ENCODE measurements at places on chromosomes 2 and 18.

- DNase-seq = peak; percentile 71
Measured at GRCh38 chr18:5488844-5489243, 55.0 kb downstream of the EPB41L3 start.

- no peak for DNase-seq
Measured at GRCh38 chr2:115484486-115484885, 1042.0 kb downstream of the DPP10 start.

DNA sequence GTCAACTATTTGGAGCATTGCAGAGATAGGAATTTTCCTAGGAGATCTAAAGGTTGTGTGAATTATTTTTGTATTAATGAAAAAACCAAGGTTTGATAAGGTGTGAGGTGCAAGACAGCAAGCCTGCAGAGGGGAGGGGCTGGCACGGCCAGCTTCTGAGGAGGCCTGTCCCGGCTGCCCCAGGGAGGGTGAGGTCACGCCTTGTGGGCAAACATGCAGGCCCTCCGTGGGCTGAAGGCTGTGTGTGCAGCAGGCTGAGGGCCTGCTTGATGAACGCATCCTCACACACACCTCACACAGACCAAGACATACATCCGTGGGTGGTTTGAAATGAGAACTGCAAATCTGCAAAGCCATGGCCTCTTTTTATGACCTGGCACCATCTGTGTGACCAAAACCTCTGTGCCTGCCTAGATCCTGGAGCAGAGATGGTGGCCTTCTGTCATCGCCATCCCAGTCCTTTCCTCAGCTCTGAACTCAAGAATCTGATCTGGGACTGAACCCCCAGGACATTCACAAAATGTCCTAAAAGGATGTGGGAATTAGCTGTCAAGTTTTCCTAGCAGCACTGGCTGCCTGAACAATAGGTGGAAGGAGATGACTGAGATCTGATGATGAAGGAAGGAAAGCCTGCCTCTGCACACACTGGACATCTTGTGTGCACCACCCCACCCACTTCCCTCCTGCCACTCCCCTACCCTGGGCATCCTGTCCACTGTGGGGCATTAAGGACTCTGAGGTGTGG lies 102.4 kb upstream of the MGAT4A start:
- no peak for DNase-seq

DNA sequence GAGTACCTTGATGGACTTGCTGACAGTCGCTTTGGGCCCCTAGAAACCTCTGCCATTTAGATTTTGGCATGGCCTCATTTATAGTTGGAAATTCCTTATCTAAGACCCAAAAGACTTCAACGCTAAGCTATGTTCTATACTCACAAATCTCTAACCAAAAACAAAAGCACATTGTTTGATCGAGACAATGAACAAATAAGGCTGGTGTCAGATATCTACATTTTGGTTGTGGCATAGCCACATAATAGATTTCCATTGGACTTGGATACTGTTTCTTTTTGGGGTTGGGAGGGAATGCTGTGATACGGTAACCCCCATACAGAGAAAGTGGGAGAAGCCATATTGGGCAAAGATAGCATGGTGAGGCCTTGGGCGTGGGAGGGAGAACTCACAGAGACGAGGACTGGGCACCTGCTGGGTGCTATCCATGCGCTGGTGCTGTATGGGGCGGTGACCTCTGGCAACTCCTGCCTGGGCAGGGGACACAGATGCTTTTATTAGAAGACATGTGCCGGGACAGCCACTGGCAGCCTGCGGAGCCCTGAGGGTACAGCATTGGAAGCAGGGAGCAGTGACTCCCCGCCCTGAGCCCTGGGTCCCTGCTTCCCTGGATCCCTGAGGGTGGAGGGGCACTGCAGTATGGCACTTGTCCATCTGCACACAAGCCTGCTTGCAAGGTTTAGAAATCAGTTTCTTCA lies 97.1 kb downstream of the ASAP2 start:
- DNase-seq = no peak

GRCh38 chr2:101120124-101120996 lies 30.8 kb downstream of the TBC1D8 start:
- no peak for DNase-seq

DNA sequence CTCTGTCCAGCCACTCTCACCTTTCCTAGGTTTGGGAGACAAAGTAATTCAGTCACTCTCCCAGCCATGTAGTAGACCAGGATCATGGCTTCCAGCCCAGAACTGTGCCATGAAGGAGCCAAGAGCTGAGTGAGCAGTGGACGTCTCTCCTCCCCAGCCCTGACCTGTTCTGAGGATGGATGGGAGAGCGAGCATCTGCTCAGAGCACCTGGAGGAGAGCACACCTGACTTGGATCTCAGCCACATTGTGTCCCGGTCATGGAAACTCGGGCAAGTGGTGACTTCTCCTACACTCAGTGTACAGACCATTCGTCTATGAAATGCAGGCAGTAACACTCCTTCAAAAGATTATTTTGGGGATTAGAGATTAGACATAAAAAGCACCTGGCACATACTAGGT lies 299.7 kb downstream of the TNS1 start:
- no peak for DNase-seq

- no peak for DNase-seq
Measured at GRCh38 chr2:115190459-115190858, 748.0 kb downstream of the DPP10 start.

GRCh38 chr2:45782986-45783385 lies 131.5 kb downstream of the PRKCE start:
- no peak for DNase-seq

- no peak for DNase-seq
Measured at GRCh38 chr2:205662206-205662965, 19.9 kb upstream of the NRP2 start.

DNA sequence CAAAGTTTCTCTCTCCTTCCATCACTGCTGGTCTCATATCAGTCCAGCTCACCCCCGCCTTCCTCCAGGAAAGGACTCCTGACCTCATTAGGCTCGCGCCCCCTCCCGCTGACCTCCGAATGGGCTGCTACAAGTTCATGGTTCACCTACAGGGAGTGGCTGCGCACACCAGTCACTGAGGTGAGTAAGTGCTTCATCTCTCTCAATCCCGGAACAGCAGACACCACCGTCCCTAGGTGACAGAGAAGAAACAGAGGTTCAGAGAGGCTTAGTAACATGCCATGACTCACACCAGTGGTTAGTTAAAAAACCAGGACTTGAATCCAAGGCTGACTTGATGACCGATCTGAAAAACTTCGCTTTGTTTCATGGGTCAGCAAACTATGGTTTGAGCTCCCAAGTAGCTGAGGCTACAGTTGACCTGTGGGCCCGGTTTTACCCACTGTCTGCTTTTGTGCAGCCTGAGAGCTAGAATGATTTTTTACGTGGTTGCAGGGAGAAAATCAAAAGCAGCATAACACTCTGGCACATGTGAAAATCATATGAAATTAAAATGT lies 42.0 kb downstream of the ZFP36L2 start:
- DNase-seq = no peak

DNA sequence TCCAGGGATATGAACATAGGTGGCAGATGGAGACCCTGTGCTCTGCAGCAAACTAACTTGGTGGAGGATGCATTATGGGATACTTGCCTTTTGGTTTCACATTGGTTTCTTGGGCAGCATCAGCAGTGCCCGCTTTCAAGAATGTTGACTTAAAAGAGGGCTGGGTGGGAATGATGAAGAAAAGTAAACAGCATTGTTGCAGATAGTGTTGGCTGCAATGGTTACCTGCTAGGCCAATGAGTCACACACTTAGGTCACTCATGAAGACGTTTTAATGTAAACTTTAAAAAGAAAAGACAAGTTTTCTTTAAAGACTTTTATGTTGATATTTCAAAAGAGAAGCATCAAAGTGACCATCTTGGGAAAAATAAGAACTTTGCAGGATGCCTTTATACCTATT lies 26.1 kb upstream of the FAM237A start:
- DNase-seq = no peak

DNA sequence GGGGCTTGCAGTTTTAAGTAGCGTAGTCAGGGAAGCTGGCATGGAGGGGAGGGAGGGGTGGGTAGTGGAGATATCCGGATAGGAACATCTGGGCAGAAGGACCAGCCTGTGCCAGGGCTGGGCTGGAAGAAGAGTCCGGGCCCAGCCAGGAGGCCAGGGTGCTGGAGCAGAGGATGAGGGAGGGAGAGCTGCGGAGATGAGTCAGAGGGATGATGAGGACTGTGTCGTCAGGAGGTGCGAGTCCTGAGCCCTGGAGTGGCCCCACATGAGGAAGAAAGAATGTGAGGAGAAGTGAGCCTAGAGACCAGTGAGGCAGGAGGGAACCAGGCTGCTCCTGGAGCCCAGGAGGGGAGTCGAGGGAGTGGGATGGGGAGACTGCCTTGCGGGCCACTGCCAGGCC lies 82.4 kb downstream of the CTIF start:
- no peak for DNase-seq

DNA sequence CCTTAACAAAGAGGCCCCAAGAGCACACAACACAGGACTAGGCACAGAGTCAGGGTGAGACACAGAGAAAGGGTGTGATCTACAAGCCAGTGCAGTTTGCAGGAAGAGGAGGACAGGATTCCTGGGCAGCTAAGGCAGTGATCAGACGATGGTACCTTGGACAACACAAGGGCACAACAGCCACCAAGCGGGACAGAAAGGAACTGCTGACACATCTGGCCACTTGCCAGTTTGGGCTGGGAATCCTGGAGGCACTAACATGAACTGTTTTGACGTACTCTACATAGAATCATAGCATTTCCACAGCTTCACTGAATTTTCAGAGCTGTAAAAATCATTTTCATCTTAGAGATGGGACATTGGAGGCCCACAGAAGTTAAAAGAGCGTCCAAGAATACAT lies 221.5 kb upstream of the SLC35G4 start:
- DNase-seq = no peak

- no peak for DNase-seq
Measured at GRCh38 chr2:227597998-227598397, 695 bp upstream of the SCYGR2 start.
